ENCODE measurements at places on chromosomes 12 and 14.
A peak's percentile ranks its signal among the peaks of the same experiment; 100 is the strongest.

GRCh38 chr12:109304485-109304884, 4.6 kb downstream of the FOXN4 start:
- DNase-seq = peak; percentile 65

DNA sequence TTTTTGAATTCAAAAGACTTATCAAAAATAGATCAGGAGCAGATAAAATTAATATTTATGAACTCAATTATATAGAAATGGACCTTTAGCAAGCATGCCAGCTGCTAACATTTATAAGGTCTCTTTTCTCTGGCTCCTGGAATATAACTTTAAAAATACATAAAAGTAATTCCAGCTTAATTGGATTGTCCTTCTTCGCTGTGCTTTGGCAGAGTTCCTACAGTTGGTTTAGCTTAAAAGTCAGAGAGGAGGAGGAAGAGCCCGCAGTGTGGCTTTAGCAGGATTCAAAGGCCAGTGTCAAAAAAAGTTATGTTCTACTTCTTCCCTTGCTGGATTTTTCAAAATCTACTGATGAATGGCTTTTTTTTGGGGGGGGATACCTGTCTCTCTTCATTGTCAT, 1484.9 kb upstream of the TMEM132C start:
- DNase-seq = no peak

DNA sequence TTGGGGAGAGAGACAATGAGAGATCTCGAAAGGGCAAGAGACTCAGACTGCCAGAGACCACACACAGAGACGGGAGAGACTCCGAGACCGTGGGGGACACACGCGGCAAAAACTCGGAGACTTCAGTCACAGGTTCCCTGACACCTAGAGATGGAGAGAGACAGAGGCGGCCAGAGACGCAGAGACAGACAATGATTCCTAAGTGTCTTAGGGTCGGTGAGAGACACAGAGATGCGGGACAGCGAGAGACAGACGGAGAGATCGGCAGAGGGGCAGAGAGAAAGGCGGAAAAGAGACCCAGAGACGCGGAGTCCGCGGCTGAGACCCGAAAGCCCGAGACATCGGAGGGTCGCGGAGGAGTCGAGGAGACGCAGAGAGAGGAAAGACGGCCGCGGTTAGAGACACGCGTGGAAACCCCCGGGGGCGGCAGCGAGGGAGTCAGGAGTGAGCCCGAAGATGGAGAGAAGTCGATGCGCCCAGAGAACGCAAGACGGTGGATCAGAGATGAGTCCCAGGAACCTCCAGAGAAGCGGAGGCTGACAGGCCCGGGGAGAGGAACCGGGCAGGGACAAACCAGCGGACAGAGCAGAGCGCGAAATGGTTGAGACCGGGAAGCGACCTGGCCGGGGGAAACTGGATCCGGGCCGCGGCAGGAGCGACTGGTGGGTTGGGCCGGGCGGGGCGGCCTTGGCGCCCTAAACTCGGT, 7.8 kb downstream of the LHX5 start:
- no peak for DNase-seq

DNA sequence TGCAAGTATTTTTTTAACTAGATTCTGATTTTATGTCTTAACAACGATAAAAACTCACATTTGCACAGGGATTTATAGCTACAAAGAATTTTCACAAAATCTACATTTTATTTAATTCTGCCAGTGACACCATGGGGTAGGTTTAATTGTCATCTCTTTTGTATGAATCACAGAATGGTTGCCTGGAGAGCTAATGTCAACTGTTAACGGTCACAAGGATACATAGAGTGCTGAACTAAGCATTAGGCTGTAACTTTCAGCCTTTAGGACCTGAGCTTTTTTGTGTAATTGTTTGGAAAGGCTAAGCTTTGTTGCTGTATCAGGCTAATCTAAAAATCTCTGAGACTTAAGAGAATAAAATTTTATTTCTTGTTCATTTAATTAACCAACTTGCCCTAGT, 465.3 kb upstream of the TBX3 start:
- DNase-seq = no peak

GRCh38 chr14:35821564-35822411, 4.3 kb upstream of the BRMS1L start:
- DNase-seq = peak; percentile 48

- DNase-seq = no peak
Measured at GRCh38 chr14:46488374-46488773, 163.2 kb downstream of the RPL10L start.

DNA sequence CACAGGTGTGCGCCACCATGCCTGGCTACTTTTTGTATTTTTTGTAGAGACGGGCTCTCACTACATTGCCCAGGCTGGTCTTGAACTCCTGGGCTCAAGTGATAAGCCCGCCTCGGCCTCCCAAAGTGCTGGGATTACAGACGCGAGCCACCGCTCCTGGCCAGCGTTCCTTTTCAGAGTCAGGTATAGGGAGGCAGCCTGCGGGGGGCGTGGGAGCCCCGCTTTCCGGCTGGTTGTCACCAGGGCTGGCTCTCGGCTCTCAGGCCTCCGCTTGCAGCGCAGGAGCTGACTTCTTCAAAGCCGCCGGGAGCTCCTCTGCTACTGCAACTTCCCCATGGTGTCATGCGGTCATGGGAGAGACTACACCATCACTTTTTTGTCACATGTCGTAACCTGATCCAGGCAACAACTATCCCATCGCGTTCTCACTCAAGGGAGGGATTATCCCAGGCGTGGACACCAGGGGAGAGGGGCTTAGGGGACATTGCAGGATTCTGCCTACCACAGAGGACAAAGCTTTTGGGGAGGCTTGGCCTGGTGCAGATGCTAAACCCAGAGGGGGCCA, 129.4 kb downstream of the SCARB1 start:
- no peak for DNase-seq

- DNase-seq = no peak
Measured at GRCh38 chr14:65079201-65079600, 23.1 kb downstream of the MAX start.

DNA sequence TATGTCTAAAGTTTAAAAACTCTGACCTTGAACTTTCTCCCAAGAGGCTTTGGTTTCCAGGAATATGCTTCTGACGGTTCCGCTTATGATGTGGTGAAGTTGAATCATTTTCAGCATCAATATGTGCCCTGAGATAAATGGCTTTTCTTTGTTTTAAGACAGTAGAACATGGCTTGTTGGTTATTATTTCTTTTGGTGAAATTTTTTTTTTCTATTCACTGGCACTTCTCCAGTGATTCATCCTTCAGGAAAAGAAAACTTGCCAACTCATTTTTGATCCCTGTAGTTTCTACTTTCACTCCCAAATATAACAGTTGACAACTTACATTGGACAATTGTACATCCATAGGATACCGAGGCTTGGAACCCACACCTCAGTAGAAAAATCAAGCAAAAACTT, 1301.2 kb upstream of the FLRT2 start:
- no peak for DNase-seq

GRCh38 chr14:90509403-90509802, 112.6 kb downstream of the CALM1 start:
- DNase-seq = peak; percentile 29

- DNase-seq = no peak
Measured at GRCh38 chr12:116423094-116423493, 136.1 kb upstream of the MAP1LC3B2 start.
